AG09319 (cell line): ENCODE measurements at places on chromosomes 6 and 20.

- DNase-seq = no peak
These were observed 517.3 kb upstream of the PTCHD4 start for GRCh38 chr6:48628316-48628715.

DNA sequence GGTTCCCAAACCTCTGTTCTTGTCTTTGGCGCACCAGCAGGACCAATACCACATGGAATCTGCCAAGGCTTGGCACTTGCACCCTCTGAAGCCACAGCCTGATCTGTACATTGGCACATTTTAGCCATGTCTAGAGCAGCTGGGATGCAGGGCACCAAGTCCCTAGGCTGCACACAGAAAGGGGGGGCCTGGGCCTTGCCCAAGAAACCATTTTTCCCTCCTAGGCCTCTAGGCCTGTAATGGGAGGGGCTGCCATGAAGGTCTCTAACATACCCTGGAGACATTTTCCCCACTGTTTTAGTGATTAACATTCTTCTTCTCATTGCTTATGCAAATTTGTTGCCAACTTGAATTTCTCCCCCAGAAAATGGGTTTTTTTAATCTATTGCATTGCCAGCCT, 5.4 kb upstream of the FAM120B start:
- no peak for DNase-seq

GRCh38 chr6:135353113-135353512, 144.4 kb downstream of the AHI1 start:
- no peak for DNase-seq

- no peak for DNase-seq
These were observed 78.4 kb downstream of the GMPR start for GRCh38 chr6:16316741-16317251.

DNA sequence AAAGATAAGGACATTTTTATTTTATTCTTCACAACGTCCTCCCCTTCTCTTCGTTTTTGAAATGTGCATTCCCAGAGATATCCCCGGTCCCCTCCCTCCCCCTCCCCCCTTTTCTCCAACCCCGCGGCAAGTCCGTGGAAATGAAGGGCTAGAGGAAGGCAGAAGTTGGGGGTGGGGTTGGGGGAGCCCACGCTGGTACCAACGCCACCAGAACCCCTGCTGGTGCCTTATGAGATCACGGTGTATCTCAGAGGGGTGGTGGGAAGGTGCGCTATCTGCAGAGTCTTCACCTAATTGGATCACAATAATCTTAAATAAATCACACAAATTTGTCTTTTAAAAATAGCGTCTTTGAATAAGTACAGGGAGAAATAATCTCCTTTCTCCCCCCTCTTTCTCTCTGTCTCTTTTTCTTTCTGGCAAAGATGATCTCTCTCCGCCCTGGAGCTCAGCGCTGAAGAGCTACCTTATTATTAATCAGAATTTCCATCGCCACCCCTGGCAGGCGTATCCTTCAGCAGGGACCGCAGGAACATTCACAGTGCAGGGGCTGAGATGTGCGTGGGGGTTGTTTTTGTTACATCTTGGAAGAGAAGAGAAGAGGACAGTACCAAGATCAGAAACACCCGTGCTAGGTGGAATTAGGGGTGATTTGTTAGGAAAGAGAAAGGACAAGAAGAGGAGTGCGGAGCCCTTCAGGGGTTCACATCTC, 915 bp downstream of the CLVS2 start:
- DNase-seq = no peak

DNA sequence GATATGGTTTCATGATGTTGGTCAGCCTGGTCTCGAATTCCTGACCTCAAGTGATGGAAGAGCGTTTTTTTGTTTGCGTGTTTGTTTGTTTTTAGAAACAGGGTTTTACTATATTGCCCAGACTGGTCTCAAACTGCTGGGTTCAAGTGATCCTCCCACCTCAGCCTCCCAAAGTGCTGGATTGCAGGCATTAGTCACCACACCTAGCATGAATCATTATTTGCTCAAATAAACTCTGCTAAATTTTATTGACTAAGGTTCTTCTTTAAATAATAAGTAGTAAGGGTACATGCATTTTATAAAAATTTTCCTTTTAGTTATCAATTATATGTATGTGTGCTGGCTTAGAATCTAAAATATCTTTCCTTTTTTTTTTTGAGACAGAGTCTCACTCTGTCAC, 52.9 kb downstream of the ZBTB9 start:
- DNase-seq = no peak
